ENCODE measurements at places on chromosomes 5 and 9. TPM values are rescaled to one million over a fixed set of nuclear protein-coding genes. Genes with fewer than 3 reads are reported as not detected.

GRCh38 chr5:172680921-172681320 lies 39.9 kb downstream of the NEURL1B start:
- no peak for ATAC-seq

DNA sequence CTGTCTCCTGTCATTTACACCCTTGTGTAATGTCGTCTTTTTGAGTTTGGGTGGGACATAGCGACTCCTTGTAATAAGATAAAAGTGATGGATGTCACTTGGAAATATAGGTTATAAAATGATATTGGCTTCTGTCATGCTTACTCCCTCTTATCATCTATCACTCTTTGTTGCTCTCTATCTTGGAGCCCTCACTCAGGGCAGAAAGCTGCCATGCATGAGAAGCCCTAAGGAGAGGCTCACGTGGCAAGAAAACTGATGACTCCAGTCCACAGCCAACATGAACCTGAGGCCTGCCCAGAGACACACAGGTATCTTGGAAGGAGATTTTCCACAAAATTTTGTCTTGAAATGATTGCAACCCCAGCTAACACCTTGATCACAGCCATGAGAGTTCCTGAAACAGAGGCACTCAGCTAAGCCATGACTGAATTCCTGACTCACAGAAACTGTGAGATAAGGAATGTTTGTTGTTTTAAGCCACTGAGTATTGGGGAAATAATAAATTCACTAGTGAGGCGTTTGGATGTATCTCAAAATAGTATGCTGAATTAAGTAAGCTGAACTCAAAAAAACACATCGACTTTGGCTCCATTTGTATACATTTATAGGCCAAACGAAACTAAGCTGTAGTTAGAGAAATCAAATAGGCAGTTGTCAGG lies 216.7 kb downstream of the CDH18 start:
- no peak for ATAC-seq

DNA sequence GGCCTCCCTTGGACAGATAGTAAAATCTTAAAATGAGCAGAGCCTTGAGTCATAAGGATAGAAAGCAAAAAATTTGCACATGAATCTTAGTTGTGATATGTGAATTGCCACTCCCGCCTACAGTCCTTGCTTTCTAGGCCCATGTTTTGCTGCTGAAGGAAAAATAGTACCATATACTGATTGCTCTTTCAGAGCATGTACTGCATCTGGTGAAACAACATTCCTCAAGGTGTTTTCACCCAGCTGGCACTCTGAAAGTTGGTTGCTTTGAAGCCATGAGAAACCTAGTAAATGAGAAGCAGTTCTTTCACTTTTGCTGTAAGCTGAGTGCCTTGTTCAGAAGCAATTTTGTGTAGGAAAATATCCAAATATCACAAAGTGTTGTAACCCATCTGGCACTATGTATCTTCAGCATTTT lies 10.3 kb downstream of the CDC37L1 start:
- peak; percentile 90 for ATAC-seq

DNA sequence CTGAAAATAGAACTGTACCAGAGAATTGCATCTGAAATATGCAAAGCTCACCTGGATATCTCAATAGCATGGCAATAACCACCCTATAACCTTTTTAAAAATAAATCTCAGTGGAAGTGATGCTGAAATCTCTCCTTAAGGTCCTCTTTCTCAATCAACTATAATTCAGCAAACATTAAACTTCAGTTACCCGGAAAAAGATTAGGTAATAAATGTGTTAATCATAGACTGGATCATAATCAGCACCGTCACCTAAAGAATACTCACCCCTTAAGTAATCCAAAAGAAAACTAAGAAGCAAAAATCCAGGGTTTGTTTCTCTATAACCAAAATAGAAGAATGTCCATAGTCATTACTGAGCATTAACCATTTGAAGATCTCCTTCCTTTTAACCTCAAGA lies 44.3 kb upstream of the DENND4C start:
- ATAC-seq: no peak

DNA sequence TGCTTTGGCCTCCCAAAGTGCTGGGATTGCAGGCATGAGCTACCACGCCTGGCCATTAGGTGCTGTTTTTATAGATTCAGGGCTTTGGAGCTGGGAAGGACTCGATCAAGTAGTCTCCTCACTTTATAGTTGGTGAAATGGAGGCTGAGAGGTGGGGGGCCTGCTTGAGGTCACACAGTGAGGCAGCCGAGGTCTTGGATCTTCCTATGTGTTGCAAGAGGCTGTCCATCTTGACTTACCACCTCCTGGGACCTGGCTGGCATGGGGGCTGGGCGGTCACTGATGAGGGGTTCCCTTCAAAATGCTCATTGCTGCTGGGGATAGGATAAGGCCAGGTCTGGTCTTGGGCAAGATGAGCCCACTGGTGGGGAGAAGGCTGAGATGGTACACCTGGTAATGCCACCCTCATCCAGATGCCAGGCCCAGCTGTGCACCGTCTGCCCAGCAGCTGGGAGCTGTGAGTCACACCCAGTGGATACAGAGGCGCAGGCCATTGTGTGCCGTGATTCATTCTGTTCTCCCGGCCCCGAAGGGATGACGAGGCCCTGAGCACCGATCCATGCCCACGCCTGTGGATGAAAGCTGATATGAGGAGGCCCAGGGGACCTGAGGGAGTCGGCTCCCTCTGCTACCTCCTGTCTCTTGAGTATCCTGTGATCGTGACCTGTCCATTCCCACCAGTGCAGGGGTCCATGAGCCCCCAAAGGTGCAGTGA lies 10.5 kb upstream of the NDST1 start:
- ATAC-seq: no peak

DNA sequence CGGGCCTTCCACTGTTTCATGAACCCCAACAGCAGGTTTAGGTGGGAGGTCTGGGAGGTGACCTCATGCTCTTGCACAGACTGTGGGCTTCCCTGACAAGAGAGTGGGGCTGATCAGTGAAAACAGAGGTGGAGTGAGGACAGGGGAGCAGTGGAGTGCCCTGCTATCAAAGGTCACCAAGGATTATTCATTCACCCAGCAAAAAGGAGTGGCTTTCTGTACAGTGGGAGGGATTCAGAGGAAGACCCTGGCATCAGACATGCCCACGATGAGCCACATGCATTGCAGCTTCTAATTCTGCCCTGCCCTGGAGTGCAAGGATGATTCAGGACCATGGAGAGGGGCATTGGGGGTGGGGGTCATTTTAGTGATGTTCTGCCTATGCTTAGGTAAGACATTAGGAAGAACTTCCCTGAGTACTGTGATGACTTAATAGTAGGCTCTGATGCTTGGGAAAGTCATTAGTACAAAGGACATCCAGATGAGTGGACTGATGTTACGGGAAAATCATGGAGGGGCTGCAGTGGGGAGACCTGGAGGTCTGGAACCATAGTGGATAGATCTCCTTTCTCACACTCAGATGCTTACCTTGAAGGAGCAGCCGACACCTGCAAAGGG lies 12.8 kb downstream of the TRAF1 start:
- ATAC-seq: no peak

- no peak for ATAC-seq
These were observed 2.3 kb downstream of the PNPLA7 start for GRCh38 chr9:137547687-137548543.

GRCh38 chr9:130296783-130297055 lies 31.2 kb downstream of the HMCN2 start:
- ATAC-seq: no peak

- peak; percentile 78 for ATAC-seq
These were observed 7.2 kb upstream of the KLHL3 start for GRCh38 chr5:137743031-137743640.

The PARP8 gene
- 32.4 TPM for total RNA-seq

The CCNI2 gene
- 1.2 TPM for total RNA-seq

The FOXD4L5 gene
- 0.13 TPM for total RNA-seq

The IFNK gene
- not detected for total RNA-seq
